ENCODE measurements at places on chromosomes 7 and 10.

DNA sequence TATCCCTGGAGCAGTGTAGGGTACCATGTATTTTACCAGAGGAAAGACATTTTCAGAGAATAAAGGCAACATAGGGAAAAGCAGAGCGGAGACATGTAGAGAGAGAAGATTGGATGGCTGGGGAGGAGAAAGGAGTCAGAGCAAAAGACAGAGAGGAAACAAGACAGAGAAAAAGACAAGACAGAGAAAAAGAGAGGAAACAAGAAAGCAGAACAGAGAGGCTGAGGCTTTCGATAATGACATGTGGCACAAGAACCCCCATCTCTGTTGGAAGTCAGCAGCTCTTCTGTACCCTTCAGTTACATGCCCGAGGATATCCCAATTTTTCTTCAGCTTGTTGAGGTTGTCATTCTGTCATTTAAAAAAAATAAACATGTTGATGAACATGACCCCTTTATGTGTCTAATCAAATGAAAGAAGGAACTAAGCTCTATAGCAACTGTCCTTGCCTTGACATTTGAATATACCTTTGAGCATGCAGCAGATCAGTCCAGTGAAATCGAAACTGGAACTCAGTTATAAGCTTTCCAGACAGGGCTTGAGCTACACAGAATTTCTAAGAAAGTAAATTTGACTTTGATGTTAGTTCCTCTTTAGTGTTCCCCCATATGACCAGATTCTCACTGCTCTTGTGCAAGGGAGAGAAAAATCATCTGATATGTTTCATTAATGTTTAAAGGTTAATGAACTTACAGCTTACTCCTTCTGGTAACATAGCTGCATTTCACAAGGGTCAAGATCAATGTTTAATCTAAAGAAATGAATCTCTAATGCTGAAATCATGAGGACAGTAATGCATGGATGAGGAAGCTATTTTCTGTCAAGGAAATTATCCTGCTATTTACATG, 75.1 kb upstream of the SP4 start:
- peak; percentile 43 for DNase-seq

DNA sequence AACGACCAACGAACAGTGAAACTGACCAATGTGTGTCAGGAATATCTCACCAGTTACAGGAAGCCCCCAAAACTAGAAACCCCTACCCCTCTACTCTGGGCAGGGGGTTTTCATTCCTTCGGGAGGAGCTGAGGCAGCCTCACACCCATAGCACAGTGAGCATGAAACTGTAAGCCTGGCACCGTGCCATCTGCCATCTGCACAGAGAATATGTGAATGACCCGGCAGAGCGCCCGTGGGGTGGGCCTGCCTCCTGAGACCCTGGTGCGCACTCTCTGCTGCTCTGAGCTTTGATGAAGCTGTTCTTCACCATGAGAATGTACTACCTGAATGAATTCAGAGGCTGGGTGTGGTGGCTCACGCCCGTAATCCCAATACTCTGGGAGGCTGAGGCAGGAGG, 27.1 kb downstream of the DAGLB start:
- DNase-seq: no peak

- DNase-seq: no peak
Observed at GRCh38 chr10:71436268-71437125, 39.8 kb downstream of the CDH23 start.

DNA sequence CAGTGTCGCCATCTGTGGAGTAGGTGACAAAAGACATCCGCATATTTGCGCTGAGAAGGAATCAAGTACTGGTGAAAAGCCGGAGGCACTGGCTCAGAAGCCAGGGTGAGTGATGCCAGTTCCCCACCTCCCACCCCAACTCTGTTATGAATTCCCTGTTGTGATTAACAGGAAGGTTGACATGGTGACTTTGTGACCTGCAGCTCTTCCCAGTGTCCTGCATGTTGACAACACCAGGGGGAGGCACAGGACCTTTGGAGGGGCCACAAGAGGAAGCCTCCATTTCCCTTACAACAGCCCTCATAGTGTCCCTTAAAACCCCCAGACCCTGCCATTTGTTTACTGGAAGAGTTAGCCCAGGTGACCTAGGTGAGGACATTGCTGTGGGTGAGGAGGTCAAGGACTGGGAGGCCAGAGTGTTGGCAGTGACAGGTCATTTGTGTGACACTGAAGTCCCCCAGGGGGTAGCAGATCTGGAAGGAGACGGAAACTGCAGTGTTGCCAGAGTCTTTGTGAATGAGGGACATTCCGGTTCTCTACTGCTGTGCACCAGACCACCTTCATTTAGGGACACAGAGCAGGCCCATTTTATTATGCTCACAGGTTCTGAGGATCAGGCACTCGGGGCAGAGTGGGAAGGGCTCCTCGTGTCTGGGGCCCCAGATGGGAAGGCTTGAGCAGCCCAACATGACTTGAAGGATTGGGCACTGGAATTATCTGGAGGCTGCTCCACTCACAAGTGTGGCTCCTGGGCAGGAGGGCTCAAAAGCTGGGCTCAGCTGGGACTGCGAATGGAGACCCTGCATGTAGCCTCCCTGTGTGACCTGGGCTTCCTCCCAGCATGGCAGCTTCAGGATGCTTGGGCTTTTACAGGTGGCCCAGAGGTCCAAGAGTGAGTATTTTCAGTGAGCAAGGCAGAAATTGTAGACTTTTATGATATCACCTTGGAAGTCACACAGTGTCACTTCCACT, 13.0 kb upstream of the ANTXRL start:
- peak; percentile 14 for DNase-seq

DNA sequence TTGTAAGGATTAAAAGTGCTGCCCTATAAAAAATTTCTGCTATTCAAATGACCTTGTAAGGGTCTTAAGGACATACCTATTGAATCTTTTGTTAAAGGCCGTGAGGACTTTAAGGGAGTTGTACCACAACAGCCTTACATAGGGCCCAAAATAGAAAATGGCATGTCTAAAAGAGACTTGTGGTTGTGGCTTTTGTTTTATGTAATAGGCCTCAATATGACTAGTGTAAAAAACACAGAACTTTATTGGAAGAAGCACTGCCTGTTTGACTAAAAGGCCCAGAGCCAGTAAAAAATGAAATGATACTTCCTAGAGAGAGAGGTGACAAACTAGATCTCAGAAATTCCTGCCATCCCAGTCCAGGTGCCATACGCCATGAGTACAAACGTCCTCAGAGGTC, 286.6 kb downstream of the SEMA3D start:
- no peak for DNase-seq

DNA sequence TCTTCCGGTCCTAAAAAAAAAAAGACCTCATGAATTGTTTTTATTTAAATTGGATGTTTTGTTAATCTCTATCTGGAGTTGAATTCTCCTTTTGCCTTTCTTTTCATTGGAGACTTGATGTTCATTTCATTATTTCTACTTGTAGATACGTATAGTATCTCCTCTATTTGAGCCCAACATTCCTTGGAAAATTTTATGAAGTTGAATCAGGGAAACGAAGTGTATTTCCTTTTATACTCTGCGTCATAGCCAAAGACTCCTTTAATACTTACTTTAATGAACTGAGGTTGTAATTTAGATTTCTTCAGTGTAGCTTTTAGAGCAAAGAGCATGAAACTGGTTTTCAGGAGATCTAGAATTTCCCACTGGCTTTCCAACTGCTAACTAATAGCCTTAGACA, 132.4 kb downstream of the KIAA1217 start:
- no peak for DNase-seq

DNA sequence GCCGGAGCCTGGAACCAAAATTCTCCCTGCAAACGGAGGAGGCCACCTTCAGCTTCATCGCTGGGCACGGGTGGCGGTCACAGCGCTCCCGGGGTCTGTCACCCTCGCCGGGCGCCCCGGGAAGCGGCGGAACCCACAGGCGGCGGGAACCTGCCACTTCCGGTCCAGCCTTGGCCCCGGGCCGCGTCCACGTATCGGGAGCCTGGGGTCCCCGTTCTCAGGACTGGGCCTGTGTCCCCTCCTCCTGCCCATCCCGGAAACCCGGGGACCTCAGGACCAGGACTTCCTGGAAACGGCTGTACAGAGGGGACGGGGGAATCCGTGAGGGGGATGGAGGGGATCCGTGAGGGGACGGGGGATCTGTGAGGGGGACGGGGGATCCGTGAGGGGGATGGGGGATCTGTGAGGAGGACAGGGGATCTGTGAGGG, 25.4 kb downstream of the PDGFA start:
- DNase-seq: no peak

DNA sequence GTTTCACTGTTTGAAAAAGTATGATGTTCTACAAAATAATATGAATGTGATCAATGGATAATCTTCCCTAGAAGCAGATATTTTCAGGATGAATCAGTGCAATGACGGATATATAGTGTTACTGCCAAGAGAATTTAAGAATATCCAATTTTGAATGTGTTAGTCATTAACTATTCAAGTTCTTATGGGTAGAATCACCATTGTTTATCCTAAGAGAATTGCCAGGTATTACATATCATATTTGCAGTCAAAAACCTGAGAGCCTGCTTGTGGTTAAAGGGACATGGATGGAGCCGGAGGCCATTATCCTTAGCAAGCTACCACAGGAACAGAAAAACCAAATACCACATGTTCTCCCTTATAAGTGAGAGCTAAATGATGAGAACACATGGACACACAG, 26.9 kb downstream of the AHR start:
- no peak for DNase-seq

DNA sequence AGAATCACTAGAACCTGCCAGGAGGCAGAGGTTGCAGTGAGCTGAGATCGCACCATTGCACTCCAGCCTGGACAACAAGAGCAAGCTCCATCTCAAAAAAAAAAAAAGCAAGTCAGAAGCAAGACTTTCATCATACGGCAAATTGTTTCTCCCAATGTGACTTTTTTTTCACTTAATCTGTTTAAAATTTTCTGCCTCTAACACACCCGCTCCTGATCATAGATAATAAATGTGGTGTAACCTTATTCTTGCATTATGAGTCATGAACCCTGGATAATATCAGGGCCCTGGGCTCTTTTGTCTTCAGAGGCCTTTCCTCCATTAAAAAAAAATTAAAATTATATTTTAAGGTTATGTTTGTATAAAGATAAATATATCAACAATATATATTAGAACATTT, 111.4 kb upstream of the JCAD start:
- DNase-seq: peak; percentile 68

- peak; percentile 67 for DNase-seq
Observed at GRCh38 chr10:86535132-86535882, 13.7 kb upstream of the WAPL start.

- DNase-seq: no peak
Observed at GRCh38 chr10:74548676-74549075, 277.7 kb upstream of the KAT6B start.

- DNase-seq: peak; percentile 47
Observed at GRCh38 chr10:46006219-46006618, 24.2 kb downstream of the NCOA4 start.

GRCh38 chr7:121874298-121874697, 1.3 kb downstream of the PTPRZ1 start:
- no peak for DNase-seq

DNA sequence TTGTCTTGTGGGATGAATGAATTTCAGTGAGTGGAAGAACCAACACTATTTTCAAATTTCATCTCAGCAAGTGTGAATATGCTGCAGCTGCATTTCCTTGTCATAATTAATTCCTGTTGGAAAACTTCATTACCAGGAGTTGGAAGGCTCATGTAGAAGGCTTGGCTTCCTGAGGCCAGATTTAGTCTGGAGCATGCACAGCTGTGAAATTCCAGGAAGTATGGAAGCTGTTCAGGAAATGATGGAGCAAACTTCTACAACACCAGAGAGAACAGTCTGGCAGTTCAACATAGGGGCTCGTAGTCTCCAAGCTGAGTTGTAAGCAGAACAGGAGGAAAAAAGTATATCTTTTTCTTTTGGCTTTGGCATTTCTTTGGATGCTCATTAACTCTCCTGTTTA, 1439.9 kb upstream of the CELF2 start:
- no peak for DNase-seq

DNA sequence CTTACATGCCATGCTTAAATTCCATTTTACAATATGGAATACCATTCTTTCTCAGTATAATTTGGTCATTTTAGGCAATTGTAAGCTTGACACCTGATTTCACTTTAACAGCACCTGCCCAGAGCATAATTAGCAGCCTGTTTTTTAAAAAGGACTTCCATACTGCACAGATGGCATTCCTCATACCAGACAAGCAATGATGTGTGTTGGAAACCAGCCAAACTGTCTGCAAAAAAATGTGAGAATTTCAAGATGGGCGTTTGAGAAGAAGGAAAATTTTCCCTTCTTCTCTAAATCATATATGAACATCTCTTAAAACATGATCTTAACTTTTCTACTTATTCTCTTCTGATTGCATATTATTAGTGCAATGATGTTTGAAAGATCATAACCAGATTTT, 40.4 kb upstream of the AGMO start:
- DNase-seq: no peak

DNA sequence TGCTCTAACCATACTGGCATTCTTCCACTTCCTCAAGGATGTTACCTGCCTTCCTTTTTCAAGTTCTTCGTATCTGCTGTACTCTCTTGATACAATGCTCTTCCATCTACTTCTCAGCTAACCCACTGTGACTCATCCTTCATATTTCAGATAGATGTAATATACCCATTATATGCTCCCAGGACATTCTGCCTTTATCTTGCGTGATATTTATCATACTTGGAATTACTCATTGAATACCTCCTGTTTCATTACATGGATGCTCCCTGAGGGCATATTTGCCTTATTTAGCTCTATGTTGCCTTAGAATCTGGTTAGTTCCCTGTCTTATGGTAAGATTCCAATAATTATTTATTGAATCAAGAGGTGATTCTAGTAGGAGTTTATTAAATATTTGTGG, 706.4 kb downstream of the SORCS3 start:
- no peak for DNase-seq

DNA sequence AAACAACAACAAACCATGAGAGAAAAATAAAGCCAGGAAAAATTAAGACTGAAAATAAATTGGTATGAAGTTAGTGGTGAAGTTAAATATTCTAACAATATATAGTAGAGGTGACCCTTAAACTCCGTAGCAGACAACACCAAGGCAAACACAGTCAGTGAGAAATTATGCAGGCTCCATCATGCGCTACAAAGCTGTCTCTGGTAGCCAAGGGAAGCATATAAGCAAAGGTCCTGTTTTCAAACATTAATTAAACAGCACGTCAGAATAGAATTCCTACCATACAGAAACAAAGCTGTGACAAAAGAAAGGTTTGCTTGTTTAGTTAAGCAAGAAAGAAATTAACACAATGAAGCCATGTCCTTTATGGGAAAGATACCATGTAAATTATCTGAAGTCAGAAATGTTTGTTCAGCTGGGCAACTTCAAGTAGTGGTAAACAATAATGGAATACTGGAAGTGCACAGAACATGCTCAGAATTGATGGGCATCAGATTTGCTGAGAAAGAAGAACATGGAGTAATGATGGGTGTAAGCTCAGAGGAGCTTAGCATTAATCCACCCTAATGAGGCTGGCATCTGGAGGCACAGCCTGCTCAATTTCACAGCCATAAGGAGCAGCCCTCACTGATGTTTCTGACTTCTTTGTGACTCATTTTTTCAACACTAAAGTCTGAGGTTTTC, 75.7 kb downstream of the IGF2BP3 start:
- DNase-seq: no peak

GRCh38 chr10:59970396-59971368, 64.3 kb upstream of the CCDC6 start:
- no peak for DNase-seq

GRCh38 chr7:30911561-30911969, at the start of gene AQP1:
TSS of gene AQP1 (plus strand) at chr7:30911853. CDS start at chr7:30911910, 57 bp downstream.
- peak; percentile 73 for DNase-seq
